ENCODE measurements at places on chromosomes 1 and 21.
A peak's percentile ranks its signal among the peaks of the same experiment; 100 is the strongest.

DNA sequence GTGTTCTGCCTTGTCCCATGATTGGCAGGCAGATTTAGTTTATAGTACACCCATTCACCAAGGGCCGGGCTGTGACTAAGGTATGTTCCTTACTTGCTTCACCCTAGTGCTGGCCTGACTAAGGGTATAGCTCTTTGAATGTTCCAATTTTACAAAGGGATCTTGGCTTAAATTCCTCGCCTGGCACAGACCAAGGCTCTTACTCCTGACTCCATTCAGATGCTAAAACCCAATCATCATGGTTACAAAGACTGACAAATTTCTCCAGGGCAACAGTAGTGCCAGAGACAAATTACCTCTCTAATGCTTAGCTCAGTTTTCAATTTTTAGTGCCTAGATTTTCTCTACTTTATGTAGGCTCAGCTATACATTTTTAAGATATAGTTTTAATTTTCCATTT, 11.5 kb upstream of the C1orf53 start:
- DNase-seq: no peak

GRCh38 chr1:186498695-186499389, 37.9 kb upstream of the PDC start:
- DNase-seq: peak; percentile 57

- DNase-seq: peak; percentile 31
Measured at GRCh38 chr21:45152265-45152746, 77.9 kb downstream of the ADARB1 start.

DNA sequence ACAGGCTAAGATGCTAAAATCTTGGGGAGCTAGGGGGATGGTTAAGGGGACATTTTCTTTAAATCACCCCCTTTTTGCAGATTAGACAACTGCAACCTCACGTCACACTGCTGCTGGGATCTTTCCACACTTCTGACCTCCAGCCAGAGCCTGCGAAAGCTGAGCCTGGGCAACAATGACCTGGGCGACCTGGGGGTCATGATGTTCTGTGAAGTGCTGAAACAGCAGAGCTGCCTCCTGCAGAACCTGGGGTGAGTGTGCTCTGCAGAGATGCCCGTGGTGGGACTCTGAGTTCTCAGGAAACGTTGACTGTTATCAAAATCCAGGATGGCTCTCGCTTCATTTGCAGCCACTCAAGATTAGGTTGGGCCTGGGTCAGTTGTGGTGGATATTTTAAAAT, 13.3 kb downstream of the OR2B11 start:
- DNase-seq: no peak

DNA sequence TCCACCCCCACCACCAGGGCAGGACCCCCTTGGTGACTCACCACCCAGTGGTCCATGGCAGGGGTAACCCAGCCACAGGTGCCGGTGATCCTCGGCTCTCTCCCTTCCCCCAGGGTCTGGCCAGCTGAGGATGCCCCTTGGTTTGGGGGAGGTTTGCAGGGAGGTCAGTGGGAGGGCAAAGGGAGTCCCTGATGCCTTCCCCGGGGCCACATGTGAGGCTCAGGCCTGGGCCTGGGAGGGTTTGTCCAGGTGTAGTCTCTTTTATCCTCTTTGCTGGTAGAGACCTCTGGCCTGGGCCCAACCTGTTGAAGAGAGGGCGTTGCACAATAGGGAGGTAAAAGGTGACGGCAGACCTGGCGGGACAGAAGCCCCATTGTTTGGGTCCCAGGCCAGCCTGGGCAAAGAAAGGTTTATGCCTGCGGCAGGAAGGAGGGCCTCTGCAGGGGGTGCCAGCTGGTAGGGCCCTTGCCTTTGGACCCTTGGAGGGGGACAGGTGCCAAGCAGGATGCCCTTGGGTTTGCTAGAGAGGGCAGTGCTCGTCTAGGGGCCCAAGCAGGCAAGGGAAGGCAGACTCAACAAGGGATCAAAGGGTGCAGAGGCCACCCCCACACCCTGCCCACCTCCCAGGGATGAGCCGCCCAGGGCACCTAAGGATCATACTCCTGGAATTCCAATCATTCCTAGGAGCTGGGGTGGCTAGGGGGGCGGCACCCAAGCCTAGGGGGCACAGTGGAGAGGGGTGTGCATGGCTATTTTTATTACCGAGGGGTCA, 760 bp upstream of the TINAGL1 start:
- no peak for DNase-seq

DNA sequence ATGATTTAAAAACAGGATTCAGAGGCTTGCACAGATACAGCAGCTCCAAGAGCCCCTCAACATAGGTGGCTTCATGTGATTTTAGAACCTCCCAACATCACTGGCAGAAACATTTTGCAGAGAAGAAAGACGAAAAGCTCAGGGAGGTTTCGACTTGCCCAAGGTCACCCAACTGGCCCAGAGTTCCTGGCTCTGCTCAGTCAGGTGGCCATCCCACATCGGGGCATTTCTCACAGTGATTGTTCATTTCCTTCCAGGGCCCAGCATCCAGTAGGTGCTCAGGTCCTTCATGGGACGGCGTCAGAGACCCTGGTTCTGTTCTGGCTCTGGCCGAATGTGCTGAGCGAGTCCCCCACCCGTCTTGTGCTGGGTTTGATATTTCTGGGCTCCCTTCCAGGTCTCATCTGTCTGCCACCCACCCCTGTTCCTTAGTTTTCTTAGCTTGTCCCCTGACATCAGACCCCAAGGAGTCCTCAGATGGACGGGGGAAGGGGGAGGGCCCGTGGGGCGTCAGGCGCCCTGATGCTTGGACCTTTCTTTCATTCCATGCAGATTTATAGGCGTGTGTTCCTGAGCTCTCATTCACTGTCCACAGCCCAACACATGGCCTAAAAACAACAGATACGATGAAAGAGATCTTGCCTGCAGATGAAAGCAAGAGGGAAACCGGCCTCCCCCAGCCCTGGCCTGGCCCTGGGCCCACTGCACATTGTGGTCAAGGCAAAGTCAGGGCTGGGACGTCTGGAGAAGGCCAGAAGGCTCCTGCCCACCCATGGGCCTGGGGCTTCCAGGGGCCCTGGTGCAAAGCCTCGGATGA, 123.1 kb upstream of the ZBTB40 start:
- DNase-seq: no peak

Data from lung microvascular endothelial cell (primary cell).